Calu3 (cell line): ENCODE measurements at places on chromosomes 4 and X.
A peak's percentile ranks its signal among the peaks of the same experiment; 100 is the strongest.

DNA sequence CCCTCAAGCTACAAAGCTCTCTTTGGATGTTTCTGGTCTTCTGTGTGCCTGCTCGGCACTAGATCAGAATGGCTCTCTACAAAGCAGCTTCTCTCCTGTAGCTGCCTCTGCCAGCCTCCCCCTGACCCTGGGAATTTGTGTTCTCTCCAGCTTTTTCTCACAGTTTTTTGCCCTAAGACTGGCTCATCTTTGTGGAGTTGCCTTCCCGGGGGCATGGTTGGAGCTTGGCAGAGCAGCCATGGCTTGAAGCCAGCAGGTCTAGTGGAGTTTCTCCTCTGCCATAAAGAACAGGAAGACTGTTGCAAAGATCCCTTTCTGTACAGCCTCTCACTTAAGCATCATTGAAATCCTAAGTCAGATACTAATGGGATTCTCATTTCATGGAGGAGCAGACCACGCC is 163.3 kb upstream of the MAMLD1 start:
- no peak for DNase-seq

DNA sequence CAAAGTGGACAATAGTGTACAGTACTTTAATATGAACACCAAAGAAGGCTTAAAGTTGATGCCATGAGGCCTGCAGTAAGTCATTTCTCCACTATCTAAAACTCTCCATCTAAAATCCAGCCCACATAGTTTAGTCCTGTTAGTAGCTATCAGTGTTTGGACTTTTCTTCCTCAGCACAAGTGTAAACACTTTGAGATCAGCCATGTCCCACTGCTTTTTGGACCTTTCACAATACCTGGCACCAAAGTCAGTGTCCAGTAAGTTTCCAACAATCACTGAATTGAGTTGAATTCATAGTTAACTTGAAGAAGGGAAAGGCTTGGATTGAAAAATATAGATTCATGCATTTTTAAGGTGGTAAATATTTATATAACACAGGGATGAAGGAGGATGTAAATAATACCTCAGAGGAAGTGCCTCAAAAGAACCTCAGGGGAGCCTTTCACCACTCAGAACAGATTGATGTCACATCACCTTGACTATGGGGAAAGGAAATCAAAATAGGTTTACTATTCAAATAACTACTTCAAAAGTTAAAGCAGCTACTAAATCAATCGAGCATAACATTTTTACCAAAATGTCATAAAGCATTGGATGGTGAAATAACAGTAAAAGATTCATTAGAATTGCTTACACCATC is 76.7 kb downstream of the FTHL17 start:
- DNase-seq = no peak

- DNase-seq = peak; percentile 19
Observed at GRCh38 chrX:108736509-108737479, at the start of gene IRS4. IRS4 (minus strand) TSS chrX:108736563.

DNA sequence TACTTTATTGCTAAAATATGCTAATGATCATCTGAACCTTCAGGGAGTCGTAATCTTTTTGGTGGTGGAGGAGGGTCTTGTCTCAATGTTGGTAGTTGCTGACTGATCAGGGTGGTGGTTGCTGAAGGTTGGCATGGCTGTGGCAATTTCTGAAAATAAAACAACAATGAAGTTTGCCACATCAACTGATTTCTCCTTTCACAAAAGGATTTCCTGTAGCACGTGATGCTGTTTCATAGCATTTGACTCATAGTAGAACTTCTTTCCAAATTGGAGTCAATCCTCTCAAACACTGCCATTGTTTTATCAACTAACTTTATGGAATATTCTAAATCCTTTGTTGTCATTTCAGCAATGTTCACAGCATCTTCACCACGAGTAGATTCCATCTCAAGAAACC is 19.3 kb downstream of the DDIT4L start:
- no peak for DNase-seq

- no peak for DNase-seq
Observed at GRCh38 chrX:123801901-123802300, 58.0 kb upstream of the XIAP start.

- DNase-seq = no peak
Observed at GRCh38 chr4:113687067-113687718, 74.3 kb downstream of the CAMK2D start.

- no peak for DNase-seq
Observed at GRCh38 chr4:71609167-71609566, 174.7 kb downstream of the GC start.

DNA sequence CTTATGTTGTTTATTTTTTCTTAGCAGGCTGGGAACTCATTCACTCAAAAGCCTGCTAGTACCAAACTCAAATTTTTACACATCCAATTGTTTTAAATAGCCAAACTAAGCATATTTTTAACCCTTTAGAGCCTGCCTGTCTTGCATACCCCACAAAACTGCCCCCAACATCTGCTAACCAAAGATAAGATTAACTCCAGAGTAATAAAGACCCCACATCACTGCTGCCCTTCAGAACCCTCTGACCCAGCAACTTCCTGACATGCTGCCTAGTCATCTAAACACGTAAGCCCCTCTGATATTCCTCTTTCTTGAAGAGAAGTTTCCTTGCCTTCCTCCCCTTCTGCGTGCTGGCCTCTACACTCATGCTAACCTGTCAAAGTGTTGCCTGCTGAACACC is 60.7 kb upstream of the ASB12 start:
- no peak for DNase-seq

- no peak for DNase-seq
Observed at GRCh38 chr4:78661921-78662521, 110.5 kb downstream of the ANXA3 start.

DNA sequence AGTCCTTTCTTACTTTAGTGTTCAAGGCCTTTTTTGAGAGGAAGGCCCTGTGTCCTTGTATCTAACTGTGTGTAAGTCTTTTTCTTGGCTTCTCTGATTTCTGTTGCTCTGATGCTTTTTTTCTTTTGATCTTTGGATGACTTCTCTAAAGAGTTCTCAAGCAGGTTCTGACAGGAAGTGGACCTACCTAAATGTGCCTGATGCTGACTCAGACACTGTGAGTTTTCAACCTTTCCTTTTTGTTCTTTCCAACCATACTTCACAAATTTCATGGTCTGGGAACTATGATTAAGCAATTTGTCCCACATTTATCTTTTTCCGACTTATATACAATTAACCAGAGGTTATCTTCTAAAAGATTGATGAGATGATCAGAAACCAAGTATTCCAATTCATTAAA is 96.5 kb downstream of the SYTL5 start:
- no peak for DNase-seq

GRCh38 chr4:177057186-177057585 is 252.5 kb upstream of the NEIL3 start:
- DNase-seq = no peak

GRCh38 chr4:1351854-1352566 is 5.0 kb downstream of the UVSSA start:
- peak; percentile 89 for DNase-seq

DNA sequence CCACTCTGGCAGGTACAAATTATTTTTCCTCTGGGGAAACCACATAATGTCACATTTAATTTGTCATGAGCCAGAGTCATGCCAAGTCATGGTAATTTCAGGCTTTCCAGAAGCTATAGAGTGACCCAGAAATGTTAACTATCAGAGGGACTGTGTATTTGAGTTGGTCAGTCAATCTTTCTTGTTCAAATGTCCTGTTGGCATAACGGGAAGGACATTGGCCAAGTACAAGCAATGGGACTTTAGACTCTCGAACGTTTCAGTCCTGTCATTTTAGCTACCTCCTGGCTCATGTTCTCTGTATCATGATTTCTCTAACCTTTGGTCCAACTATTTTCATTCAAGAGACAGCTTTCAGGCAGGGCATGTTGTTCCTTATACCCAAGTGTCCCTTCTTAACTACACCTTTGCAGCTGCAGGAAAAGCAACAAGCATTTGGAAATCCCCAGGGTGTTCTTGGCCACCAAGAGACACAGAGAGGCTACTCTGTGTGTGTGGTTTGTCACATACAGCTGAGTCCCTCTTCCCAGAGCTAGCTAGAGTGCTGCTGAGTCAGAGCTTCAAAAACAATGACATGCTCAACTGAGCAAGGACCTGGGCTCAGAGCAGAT is 142.6 kb downstream of the EGF start:
- no peak for DNase-seq

- no peak for DNase-seq
Observed at GRCh38 chr4:167114416-167114971, 119.8 kb downstream of the SPOCK3 start.

DNA sequence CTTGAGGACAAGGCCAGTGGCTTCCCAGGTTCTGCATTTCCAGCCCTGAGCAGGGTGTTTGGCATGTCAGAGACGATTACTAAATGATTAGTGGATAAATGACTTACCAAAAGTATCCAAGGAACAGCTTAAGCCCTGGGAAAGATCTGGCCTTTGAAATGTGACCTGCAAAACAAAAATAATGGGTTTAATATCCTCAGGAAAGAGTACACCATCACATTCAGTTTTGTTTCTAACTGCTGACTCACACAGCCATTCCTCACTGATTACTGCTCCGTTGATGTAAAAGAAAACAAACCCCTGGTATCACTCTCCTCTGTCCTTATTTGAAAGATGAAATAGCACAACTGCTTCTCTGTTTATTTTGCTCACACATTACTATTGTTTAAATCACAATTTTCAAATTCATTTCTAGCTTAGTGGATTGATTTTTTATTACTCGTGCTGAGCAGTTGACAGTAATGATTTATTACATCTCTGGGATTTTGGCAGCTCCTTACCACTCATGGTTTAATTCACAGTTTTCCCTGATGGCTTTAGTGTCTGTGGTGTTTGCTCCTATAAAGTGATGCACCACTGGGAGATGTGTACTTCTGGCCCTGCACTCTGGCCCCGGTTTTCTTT is 117.0 kb downstream of the CBLL2 start:
- DNase-seq = no peak

GRCh38 chr4:69092190-69092589 is 4.1 kb upstream of the UGT2B7 start:
- DNase-seq = no peak

DNA sequence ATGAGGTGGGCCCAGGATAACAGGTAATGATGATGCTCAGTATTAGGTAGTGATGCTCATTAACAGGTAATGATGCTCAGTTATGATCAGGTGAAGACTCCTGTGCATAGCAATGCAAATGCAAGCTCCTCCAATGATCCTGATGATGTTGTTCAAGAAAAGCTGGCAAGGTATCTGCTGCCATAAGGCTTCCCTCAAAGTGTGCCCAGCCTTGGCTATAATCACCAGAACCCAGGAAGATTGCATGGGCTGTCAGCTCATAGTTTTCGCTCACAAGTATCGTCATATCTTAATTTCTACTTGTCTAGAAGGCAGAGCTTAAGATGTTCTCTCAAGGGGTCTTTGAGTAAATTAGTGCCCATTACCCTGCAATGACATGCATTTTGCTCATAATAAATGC is 366.2 kb upstream of the CLNK start:
- no peak for DNase-seq

DNA sequence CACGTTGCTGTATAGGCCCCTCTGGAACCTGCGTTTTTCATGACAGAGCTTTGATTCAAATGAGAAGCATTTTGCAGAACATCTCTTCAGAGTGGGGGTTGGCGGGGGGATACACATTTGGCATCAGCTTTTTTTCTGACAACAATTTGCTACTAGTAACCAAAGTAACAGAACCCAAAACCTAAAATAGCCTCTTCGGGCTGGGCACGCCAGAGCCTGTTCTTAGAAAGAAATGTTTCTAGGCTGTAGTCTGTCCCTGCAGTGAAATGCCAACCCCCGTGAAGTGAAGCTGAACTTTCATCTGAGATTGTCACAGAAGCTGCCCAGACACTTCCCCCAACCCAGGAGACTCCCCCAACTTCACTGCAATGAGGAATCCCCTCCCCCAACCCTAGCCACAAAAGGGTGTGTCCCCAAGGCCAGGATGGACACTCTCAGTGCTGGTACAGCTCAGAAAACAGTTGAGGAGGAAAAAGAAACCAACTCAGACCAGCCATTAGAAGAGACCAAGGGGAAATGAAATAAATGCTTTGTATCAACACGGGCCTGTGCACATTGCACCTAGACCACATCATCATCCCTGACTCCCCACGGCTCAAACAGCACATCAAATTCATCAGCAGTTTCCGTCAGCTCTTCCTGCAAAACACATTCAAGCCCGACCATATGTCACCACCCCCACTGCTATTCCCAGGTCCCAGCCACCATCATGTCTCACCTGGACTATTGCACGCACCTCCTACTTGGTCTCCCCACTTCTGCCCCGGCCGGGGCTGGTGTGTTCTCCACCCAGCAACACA is 8.4 kb upstream of the MAN2B2 start:
- no peak for DNase-seq

GRCh38 chrX:135581496-135581895 is 61.0 kb downstream of the INTS6L start:
- no peak for DNase-seq

DNA sequence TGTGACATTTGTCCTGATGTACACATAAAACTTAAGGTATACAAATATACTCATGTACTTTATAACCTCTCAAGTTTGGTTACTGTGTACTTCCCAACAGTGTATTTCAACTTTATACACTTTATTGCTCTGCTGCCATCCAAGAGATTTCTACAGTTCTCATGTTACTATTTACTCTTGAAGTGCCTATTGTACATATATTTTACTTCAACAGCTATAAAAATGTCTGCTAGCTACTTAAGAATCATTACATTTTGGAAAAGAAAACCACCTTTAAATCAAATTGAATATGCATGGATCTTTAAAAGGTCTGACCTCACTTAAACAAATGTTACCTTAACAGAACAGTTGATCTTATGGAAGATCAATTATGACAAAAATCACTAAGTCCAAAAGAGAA is 1056.4 kb downstream of the ADGRL3 start:
- no peak for DNase-seq

GRCh38 chrX:103531002-103531401 is 11.7 kb upstream of the RAB40A start:
- DNase-seq = no peak

DNA sequence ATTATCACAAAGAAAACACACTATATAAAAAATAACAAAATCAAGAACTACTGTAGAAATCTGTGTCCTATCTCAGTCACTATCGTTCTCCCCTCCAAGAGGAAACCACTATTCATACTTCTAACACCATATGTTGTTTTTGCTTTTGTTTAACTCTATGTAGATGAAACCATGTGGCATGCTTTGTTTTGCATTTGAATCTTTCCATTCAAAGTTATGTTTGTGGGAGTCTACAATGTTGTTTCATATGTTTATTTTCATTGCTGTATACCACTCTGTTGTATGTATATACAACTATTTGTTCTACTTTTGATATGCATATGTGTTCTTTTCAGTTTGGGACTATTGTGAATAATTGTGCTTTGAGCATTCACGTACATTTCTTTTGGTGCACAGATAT is 116.1 kb downstream of the PABPC4L start:
- no peak for DNase-seq

DNA sequence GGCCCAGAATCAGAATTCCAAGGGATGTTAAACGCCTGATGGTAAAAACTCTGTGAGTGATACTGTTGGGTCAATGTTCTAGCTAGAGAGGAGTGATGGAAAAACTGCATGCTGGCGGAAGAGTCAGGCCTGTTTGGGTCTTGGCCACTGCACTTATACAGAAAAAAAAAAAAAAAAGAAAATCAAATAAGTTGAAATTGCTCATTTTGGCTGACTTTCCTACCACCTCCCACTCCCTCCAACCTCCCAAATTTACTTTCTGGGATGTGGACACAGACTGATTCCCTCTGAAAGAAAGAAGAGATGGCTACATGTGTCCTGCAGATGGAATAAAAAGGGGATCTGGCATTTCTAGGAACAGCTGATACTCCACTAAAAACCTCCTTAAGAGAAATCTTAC is 234.1 kb upstream of the GIMD1 start:
- no peak for DNase-seq

- DNase-seq = peak; percentile 2
Observed at GRCh38 chr4:18020145-18020670, 1.3 kb downstream of the LCORL start.
